ENCODE measurements at places on chromosomes 7 and 10. TPM values are rescaled to one million over a fixed set of nuclear protein-coding genes. Genes with fewer than 3 reads are reported as not detected.

Gene CFAP69
- total RNA-seq, result 9.3 TPM

Gene DDIT4
- 525 TPM for total RNA-seq

Gene ZSCAN25
- 23.1 TPM for total RNA-seq

Gene ZNF425
- 3.0 TPM for total RNA-seq

Gene SFXN2
- 28.3 TPM for total RNA-seq
